ENCODE measurements at places on chromosomes 13 and 19.

GRCh38 chr19:54390942-54391577 lies 24.2 kb upstream of the TTYH1 start:
- DNase-seq: peak; percentile 73

- no peak for DNase-seq
These were observed 280.3 kb downstream of the POU4F1 start for GRCh38 chr13:78323040-78323439.

DNA sequence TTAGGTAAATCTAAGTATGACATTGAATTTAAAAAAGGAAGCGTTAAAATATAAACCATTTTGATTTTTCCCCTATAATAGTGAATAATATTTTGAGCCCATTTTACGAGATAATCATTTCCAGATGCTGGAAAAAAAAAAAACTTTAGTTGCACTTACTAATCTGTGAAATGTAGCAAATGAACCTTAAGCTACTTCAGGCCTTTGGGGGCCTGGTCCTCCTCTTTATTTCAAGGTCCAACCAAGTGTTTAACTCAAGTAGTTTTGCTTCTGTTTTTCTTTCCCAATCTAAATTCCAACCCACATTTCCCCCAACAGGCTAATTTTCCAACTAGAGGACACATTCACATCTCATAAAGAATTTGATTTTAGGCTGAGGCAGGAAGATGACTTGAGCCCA lies 101.2 kb downstream of the TNFRSF19 start:
- DNase-seq: peak; percentile 25

DNA sequence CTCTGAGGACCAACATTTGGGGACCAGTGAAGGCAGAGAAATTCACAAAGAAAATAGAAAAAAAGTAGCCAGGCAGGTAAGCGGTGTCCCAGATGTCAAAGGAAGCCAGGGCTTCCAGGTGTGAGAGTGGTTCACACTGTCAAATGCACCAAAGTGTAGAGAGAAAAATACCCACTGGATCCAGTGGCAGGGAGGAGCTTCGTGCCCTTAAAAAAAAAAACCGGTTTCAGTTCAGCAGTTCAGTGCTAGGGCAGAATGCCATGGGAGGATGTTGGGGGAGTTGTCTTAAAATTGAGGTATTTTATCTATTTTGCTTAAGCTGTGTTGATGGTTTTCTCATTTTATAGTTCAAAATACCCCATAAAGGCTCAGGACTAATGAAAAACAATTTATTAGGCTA lies 47.8 kb upstream of the C1QTNF9 start:
- DNase-seq: no peak

DNA sequence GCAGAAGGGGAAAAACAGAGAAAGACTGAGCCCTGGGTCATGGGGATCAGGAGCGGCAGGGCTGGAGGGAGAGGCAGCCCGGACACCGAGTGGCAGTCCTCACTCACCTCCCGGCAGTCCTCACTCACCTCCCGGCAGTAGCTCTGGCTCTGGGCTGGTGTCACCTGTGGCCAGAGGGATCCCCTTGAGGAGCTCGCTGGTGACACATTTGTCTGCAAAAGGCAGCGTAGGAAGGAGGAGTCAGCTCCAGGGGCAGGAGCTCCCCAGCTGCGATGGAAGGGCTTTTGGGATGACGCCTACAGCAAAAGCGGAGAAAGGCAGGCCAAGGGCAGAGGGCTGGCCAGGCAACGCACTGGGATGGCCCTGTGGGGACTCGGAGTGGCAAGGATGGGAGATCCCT lies 739 bp downstream of the EIF3G start:
- DNase-seq: no peak

- no peak for DNase-seq
These were observed 50.7 kb downstream of the B3GLCT start for GRCh38 chr13:31250435-31250834.

GRCh38 chr19:13195678-13196077 lies 45.5 kb downstream of the IER2 start:
- no peak for DNase-seq

- no peak for DNase-seq
These were observed 12.1 kb downstream of the IFNL3 start for GRCh38 chr19:39232708-39233107.

GRCh38 chr19:28196101-28196500 lies 1016.9 kb downstream of the UQCRFS1 start:
- DNase-seq: no peak

DNA sequence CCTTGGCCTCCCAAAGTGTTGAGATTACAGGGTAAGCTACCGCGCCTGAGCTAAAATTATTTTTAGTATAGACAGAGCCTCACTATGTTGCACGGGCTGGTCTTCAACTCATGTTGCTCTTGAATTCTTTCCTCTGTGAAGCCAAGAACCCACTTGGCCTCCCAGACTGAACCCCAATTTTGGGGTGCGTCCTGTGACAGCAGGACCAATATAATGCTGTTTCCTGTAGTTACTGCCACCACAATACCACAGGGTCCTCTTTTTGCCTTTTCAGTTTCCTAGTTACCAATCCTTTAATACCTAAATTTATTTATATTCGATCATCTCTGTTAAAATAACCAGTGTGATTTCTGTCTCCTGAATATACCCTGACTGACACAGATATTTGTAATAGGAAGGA lies 32.9 kb downstream of the TSKS start:
- no peak for DNase-seq

DNA sequence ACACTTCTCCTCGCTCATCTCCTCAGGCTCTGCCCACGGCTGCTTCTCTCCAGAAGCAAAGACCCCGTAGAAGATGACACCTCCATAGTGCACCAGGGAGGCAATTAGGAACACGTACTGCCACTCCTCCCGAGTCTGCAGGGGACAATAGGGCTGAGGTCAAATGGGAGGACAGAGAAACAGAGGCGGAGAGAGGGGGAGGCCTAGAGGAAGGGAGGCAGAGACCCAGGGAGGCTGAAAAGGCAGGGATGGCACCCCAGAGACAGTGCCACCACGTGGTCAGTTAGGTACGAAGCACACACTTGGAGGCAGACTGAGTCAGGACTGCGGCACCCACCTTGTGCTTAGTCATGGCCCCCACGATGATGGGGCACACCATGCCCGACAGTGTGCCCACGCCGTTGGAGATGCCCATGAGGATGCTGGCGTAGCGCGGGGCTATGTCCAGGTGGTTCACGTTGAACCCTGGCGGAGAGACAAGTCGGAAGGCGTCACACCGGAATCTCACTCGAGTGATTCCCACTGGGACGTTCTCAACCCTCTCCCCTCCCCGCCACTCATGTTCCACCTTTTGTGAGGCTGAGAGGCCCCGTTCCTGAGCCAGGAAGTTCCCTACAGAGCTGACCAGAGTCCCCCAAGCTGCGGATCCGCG lies 5.6 kb downstream of the GFY start:
- DNase-seq: no peak

DNA sequence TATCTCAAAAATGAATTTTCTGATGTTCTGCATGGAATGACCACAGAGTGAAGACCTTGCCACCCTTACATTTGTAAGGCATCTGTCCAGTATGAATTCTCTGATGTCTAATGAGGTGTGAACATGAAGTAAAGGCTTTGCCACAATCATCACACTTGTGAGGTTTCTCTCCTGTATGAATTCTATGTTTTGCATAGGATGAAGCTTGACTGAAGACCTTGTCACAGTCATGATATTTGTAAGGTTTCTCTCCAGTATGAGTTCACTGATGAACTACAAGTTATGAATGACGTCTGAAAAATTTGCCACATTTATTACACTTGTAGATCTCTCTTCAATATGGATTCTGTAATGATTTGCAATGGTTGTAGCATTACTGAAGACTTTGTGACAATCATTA lies 13.3 kb downstream of the ZNF816 start:
- DNase-seq: no peak

DNA sequence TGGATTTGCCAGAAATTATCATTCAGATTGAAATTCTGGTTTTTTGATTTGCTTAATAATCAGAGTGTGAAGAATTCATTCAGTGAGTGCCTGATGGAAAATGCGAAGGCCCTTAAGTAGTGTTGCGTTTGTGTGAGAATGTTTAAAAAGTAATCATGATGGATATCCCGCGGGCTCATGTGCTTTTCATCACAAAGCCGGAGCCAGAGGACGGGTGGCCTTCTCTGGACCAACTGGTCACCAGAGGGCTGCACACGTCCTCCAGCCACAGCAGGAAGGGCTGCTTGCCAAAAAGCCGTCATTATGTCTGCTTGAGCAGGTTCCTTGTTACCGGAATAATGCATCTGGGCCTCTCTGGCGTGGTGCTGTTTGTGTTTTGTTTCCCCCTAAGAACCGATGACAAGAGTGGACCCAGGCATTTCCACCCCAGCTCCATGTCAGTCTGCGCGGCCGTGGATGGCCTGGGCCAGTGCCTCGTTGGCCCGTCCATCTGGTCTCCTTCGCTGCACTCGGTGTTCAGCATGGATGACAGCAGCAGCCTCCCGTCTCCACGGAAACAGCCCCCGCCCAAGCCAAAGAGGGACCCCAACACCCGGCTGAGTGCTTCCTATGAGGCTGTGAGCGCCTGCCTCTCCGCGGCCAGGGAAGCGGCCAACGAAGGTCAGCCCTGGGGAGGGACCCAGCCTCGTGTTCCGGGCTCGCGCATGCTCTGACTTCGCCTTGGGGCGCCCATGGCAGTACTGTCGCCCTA lies 497.7 kb downstream of the MYO16 start:
- no peak for DNase-seq

GRCh38 chr13:110478405-110479214 lies 82.9 kb downstream of the RAB20 start:
- DNase-seq: no peak

DNA sequence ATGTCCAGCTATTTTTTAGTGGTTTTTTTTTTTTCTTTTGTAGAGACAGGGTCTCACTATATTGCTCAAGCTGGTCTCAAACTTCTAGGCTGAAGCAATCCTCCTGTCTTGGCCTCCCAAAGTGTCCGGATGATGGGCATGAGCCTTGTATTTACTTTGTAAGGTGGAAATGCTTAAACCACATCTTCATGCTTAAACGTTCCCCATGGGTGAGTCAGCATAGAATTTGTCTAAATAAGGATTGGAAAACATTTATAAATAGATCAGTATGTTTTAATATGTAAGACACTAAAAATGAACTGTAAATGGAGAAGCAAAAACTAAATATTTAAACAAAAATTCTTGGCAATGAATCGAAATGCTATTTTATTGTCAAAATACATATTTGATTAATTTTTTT lies 698.0 kb downstream of the PCDH9 start:
- peak; percentile 32 for DNase-seq

DNA sequence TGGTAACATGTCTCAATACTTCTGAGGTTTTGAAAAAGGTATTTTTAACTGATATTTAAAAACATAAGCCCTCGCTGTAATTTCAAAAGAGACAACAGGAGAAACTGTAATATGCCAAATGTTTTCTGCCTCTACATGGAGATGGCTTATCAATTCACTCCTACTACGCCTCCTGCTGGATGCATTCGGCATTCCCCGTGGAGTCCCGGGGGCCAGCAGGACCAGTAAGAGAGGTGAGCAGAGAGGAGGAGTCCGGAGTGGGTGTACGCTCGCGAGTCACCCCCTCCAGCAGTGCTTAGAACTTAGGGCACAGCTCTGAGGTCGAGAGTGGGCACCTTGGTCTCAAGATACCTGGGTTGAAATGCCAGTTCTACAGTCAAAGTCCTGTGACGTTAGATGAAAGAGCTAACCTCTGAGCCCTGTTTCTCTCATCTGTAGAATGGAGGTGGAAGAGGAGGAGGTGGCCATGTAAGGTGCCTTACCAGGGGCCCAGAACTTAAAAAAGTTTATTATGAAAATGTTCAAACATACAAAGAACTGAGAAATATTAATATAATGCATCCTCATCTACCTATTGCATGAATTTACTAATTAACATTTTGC lies 110.2 kb downstream of the STK24 start:
- DNase-seq: peak; percentile 52

DNA sequence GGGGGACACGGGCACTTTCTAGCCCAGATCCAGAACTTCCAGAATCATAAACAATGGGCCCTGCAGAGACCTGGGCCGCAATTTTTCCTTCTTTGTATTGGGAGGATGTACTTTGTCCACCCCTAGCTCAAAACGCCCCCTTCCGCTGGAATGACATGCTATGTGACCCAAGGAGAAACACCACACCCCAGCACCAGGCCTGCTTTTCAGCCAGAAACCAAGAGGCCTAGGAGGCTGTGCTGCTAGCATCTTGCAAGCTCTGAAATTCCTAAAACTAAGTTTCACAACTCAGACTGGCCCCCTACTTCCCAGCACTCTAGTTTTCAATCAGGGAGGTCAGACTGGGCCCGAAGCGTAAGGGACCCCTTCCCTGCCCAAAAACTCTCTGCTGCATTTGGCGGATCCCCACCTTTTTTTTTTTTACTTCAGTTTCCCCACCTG lies 538 bp downstream of the LSM4 start:
- peak; percentile 69 for DNase-seq

GRCh38 chr19:49551531-49551930 lies 23.7 kb downstream of the RCN3 start:
- no peak for DNase-seq

GRCh38 chr13:42417626-42418025 lies 145.7 kb downstream of the AKAP11 start:
- no peak for DNase-seq

All from cardiac fibroblast (primary cell).